Transverse colon (tissue), 4 donors: ENCODE measurements at places on chromosomes 3 and 15. TPM values are rescaled to one million over a fixed set of nuclear protein-coding genes. Genes with fewer than 3 reads are reported as not detected.

- DNase-seq, result no peak
Measured at GRCh38 chr3:117799387-117799735, 1089.8 kb downstream of the TUSC7 start.

- DNase-seq, result no peak
Measured at GRCh38 chr15:77409259-77410156, 10.4 kb downstream of the PEAK1 start.

- DNase-seq, result no peak
Measured at GRCh38 chr15:48582452-48583247, 62.9 kb downstream of the FBN1 start.

GRCh38 chr3:188170461-188171459 is 16.8 kb downstream of the LPP start:
- no peak for DNase-seq

DNA sequence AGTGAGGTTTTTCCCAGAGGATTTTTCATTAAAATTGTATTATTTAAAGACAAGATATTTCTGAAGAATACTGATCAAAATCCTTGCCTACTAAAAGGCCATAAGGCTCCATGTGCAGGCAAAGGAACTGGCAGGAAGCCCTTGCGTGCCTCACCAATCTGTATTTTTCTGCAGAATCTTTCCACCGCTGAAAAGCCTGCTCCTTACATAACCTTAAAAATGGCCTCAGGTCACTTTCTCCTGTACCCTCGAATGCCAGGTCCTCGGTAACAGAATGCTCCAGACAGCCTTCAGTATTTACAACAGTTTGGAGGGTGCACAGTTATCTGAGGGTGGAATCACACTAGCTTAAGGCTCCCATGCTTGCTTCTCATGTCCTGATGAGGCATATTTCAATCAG is 3.2 kb downstream of the MORC1 start:
- DNase-seq, result no peak

DNA sequence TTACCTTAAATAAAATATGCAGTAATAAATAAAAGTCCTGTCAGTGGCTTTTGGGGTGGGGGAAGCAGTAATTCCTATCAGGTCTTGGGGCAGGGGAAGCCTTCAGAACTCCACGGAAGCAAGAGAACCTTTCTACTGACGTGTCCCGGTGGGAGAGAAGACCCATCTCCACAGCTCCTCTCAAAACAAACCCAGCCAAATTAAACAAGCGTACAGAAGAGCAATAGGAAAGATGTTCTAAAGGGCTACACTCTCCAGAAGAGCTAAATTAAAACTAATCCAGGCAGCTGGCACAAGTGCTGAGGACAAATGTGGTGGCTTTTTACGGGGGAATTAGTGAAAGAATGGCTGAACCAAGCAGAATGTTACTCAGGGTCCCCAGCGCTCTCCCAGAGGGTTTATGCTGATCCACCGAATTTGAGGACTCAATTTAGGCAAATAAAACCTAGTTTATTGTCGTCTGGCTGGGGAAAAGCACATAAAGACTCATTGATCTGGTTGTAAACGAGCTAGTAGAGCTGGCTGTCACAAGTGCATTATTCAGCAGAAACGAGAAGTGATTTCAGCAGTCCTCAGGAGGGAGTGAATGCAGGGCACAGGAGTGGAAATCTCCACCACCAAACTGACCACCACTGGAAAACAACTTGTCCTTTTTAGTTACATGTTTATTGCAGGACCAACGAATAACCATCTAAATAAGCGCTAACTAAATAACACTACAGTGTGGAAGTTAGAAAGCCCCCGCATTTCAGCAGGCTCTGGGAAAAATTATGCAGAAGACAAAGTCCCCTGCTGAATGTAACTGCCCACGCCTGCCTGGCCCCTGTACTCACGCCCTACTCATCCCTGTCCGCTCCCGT is 13.5 kb downstream of the BFSP2 start:
- no peak for DNase-seq

- no peak for DNase-seq
Measured at GRCh38 chr3:140456974-140457373, 220.9 kb upstream of the TRIM42 start.

Gene DUOXA2
- total RNA-seq, result 0.68 TPM

GRCh38 chr3:14222900-14223594 is 44.4 kb downstream of the LSM3 start:
- no peak for DNase-seq

- no peak for DNase-seq
Measured at GRCh38 chr15:68612979-68613740, 34.4 kb downstream of the CORO2B start.

DNA sequence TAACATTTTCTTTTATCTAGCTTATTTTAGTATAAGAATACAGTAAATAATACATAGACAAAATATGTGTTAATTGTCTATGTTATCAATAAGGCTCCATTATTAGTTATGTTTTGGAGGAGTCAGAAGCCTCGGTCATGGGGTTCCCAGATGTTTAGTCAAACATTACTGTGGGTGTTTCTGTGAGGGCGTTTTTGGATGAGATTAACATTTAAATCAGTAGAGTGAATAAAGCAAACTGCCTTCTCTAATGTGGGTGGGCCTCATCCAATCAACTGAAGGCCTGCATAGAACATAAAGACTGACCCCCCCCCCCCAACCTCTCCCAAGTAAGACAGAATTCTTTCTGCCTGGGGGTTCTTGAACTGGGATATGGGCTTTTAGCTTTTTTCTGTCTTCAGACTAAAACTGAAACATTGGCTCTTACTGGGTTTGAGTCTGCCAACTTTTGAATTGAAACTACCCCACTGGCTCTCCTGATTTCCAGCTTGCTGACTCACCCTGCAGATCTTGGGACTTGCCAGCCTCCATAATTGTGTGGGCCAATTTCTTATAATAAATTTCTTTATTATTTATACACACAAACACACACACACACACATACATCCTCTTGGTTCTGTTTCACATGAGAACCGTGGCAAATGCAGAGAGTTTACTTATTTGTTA is 192.0 kb downstream of the TPRG1 start:
- DNase-seq, result no peak

DNA sequence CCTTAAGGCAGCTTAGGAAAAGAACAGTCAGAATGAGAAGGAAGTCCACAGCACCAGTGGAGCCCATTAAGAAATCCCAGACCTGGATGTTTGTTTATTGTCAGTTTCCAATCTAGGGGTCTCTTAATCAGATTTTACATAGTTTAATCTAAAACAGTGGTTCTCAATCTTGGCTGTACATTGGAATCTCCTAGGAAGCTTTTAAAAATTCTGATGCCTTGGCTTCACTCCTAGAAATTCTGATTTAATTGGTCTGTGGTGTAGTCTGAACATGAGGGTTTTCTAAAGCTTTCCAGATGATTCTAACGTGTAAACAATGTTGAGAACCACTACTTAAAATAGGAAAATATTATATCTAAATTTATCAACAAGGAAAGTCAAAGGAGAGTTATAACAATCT is 56.6 kb upstream of the SPRED1 start:
- DNase-seq, result no peak

- no peak for DNase-seq
Measured at GRCh38 chr3:12142476-12142875, 16.2 kb downstream of the TIMP4 start.

Gene SRGAP3
- total RNA-seq, result 20.2 TPM

GRCh38 chr3:65732051-65732935 is 306.4 kb downstream of the MAGI1 start:
- DNase-seq, result no peak

- no peak for DNase-seq
Measured at GRCh38 chr15:29854413-29854812, 32.1 kb upstream of the TJP1 start.

DNA sequence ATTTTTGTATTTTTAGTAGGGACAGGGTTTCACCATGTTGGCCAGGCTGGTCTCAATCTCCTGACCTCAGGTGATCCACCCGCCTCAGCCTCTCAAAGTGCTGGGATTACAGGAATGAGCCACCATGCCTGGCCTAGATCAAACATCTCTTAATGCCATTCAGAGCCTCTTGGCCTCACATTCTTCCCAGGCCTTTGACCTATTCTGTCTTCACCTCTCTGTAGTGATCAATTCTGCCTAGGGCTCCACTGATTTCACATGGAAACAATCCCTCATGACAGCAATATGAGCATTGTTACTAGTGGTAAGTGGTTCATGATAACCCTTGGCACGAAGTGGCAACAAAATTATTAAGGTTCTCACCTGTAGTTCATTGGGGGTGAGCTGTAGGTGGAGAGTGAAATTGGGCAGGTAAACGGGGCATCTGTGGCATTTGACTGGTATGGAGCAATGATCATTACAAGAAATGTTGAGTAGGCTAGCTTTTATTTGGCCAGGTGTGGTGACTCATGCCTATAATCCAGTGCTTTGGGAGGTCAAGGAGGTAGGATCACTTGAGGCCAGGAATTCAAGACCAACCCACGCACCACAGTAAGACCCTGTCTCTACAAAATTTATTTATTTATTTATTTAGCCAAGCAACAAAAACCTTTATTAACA is 4.8 kb upstream of the ARPIN start:
- DNase-seq, result no peak

DNA sequence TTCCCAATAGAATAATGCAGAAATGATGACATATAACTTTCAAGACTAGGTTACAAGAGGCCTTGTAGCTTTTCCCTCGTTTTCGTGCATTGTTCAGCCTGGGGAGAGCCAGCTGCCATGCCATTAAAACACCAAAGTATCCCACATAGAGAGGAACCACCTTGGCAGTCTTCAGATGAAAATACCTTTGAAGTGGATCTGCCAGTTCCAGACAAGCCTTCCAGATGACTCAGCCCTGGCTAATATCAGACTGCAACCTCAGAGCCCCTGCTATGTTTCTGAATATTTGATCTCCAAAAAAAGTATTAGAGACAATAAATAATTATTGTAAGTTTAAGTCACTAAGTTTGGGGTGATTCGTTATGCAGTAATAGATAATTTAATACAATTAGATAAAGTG is 294.3 kb upstream of the GBE1 start:
- no peak for DNase-seq

Gene FSD2
- not detected for total RNA-seq

DNA sequence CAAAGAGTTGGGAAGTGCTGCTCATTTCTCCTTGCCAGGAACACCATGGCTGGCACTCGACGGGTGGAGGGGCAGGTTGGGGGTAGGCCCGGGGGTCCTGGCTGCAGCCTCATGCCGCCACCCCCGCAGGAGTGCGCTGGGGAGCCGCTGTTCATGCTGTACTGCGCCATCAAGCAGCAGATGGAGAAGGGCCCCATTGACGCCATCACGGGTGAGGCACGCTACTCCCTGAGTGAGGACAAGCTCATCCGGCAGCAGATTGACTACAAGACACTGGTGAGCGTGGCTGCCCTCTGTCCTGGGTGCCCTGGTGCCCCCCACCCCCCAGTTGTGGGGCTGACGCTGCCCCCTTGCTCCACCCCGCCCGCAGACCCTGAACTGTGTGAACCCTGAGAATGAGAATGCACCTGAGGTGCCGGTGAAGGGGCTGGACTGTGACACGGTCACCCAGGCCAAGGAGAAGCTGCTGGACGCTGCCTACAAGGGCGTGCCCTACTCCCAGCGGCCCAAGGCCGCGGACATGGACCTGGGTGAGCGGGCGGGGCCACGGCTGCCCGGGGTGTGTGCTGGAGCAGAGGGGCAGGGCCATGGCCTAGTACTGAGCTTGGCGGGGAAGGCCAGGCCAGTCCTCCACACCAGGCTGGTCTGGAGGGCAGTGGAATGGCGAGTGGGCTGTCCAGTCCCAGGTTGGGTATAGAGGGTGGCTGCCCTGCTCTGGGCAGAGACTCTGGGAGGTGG is 45.1 kb downstream of the PLXNA1 start:
- peak; percentile 74 for DNase-seq

DNA sequence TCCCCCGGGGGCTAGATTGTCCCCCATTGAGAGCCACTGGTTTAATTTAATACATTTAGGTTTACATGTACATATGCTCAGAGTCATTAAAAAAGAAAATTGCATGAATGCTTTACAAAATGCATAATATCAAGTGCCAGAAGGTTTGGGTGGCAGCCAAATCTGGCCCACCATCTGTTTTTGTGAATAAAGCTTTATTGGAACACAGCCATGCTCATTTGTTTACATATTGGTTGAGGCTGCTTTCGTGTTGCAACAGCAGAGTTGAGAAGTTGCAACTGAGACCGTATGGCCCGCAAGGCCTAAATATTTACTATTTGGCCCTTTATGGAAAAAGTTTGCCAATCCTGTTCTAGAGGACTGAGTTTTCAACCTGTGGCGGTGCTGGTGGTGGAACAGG is 32.1 kb upstream of the RGMA start:
- DNase-seq, result no peak

- no peak for DNase-seq
Measured at GRCh38 chr15:32866454-32867312, 148.9 kb downstream of the GREM1 start.

Gene COL8A1
- total RNA-seq, result 4.8 TPM

Gene ANKUB1
- not detected for total RNA-seq

DNA sequence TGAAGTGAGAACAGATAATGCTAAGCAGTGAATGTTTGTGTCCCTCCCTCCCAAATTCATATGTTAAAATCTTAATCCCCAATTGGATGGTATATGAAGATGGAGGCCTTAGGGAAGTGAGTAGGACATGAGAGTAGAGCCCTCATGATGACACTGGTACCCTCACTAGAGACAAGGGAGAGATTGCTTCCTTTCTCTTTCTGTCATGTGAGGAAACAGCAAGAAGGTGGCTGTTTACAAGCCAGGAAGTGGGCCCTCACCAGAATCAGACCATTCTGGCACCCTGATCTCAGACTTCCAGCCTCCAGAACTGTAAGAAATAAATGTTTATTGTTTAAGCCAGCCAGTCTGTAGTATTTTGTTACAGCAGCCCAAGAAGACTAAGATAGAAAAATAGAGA is 209.5 kb downstream of the SATB1 start:
- no peak for DNase-seq

DNA sequence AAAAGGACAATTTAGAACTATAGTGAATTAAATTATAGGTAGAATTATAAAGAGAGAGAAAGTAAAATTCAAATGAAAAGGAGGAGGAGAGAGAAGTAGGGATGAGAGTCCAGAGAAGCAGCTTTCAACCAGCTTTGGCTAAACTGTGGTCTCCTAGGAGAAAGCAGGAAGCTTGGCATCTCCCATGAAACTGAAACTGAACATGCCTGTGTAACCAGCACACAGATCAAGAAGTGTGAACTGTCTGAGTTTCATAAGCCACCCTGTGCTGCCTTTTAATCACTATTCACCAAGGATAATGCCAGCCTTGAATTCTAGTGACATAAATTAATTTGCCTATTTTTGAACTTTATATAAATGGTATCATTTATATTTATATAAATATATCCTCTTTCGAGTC is 128.5 kb downstream of the MYRIP start:
- no peak for DNase-seq

Gene DPPA2
- total RNA-seq, result not detected

DNA sequence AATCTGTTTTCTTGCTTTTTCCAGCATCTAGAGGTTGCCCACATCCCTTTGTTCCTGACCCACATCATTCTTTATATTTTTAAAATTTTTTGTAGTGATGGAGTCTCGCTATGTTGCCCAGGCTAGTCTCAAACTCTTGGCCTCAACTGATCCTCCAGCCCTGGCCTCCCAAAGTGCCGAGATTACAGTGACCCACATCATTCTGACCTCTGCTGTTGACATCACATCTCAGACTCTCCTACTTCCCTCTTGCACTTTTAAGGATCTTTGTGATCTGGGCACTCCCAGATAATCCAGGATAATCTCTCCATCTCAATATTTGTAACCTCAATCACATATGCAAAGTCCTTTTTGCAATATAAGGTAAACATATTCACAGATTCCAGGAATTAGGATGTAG is 266.6 kb downstream of the MEX3B start:
- DNase-seq, result no peak

Gene LMAN1L
- not detected for total RNA-seq

Gene GMNC
- not detected for total RNA-seq

Gene LRRIQ4
- total RNA-seq, result not detected
